ENCODE measurements at places on chromosomes 5 and 9.

DNA sequence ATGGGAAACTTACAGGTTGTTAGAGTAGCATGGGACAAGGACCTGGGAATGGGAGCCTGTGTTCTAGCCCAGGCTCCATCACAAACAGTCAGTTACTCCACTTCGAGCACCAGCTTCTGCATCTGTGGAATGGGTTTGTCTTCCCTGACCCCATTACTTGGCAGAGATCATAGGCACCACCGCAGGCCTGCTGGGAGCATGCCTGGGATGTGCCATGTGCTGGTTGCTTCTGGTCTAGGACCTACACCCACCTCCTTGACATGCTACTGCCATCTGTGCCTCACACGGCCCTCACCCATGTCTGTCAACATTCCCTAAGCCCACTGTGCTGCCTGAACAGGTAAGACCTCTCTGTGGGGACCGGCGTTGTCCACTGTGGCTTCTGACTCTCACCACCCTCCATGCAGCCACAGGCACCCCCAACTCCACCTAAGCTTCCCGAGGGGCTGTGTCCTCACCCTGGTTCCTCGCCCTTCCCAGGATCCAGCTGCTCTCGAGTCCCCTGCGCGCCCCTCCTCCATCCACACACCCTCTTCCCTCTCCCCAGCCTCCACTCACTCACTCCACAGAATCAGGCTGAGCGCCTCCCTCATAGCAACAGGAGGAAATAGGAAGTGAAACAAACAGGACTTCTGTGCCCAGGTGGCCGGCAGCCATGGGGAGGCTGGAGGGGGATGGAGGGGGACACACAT lies 85.9 kb upstream of the FAM120A start:
- peak; percentile 53 for DNase-seq

DNA sequence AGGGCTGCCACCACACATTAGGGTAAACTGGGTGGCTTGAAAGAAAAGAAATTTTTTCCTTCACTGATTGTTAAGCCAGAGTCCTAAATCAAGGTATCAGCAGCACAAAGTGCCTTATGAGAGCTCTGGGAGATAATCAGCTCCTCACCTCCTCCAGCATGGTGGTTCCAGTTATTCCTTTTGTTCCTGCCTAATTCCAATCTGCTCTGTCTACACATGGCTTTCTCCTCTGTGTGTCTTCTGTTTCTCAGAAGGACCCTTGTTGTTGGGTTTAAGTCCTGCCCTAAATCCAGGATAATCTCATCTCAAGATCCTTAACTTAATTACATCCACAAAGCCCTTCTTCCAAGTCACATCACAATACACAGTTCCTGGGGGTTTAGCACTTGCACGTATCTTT lies 1352.0 kb upstream of the CDH9 start:
- no peak for DNase-seq

GRCh38 chr5:107669096-107670031 lies 1.4 kb downstream of the EFNA5 start:
- DNase-seq: no peak

DNA sequence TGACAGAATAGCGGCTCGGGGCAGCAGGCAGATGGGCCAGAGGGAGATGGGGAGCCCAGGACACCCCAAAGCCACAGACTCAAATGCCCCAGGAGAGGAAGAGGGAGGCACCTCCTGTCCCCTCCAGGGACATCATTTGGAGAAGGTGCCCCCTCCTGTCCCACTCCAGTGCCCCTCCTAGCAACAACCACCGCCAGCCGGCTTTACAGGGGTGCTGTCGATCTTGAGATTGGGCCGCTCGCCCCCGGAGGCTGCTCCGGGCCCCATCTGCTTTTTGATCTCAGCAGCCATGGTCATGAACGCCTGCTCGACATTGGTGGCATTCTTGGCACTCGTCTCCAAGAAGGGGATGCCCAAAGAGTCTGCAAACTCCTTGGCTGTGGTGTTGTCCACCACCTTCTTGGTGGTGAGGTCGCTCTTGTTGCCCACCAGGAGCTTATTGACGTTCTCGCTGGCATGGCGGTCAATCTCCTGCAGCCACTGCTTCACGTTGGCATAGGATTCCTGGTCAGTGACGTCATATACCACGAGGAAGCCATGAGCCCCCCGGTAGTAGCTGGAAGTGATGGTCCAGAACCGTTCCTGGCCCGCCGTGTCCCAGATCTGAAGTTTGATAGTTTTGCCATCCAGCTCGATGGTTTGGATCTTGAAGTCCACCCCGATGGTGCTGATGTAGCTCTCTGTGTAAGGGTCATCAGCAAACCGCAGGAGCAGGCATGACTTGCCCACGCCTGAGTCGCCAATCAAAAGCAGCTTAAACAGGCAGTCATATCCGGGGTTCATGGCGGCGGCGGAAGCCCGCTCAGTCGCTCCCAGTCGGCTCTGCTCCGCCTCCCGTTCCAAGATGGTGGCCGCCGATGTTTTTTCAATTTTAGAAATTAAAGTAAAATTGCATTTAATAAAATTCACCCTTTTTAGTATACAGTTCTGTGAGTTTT lies 14.0 kb upstream of the FRMPD1 start:
- DNase-seq: no peak

DNA sequence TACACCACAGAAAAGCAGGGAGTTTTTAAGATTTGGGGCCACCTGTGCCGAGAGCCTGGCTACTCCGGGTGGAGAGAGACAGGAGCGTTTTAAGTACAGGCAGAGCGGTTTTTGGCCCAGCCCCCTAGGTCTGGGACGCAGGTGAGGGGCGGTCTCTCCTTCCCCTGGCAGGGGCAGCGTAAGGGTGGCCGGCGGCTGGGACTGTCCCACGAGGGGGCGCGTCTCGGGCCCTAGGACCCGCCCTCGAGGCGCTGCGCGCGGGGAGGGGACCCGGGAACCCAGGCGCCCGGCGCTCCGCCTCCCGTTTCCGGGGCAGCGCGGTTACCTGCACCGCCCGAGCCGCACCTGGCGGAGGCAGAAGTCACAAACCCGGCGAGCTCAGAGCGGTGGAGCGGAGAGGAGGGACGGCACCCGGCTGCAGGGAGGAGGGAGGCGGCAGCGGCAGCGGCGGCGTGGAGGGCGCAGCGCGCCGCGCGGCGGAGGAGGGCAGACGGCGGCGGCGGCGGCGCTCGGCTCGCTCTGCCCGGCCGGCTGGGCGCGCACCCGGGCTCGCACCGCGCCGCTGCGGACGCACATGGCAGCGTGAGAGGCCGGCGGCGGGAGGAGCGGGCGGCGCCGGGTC lies at the start of gene WWC1:
WWC1 (plus strand) TSS at position 304 of the 622 bp plus-strand sequence. CDS start 508 bp downstream, outside the sequence.
- peak; percentile 19 for DNase-seq

DNA sequence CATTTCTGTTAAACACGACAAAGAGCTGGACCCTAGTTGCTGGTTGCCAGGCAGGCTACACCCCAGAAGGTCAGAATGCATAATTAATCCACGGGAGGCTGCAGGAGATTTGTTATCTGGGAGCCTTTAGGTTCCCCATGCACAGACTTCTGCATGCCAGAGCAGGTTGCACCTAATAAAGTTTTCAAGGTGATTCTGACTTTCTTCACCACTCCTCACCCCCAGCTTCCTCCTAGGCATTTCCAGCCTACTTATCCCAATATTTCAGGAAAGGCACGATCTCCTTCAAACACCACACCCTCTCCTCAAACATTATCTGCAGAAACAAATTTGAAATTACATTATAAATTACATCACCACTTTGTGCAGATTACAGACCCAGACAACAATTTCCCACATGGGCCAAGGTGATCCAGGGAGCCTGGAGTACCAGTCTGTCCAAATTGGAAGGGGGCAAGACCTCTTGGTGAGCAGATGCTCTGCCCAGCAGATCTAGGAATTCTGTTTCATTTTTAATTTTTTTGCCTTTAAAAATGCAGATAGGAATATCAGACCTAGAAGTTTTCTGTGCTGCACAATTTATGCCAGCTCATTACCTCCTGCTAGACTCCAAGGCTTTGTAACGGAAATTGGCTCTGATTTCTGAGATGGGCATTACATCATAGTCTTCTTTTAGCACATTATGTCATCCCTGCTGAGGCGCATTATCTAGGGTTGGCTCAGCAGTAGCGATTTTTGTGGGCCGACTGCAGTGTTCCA lies 363.4 kb upstream of the SLC30A5 start:
- DNase-seq: peak; percentile 54

GRCh38 chr5:14059810-14060209 lies 83.3 kb upstream of the TRIO start:
- no peak for DNase-seq

GRCh38 chr9:133402689-133403088 lies 15.1 kb downstream of the REXO4 start:
- no peak for DNase-seq

- no peak for DNase-seq
Observed at GRCh38 chr5:43233946-43234345, 41.9 kb downstream of the NIM1K start.

- no peak for DNase-seq
Observed at GRCh38 chr5:59169081-59169767, 586.3 kb downstream of the RAB3C start.

- no peak for DNase-seq
Observed at GRCh38 chr9:99041618-99042017, 63.3 kb upstream of the TGFBR1 start.

DNA sequence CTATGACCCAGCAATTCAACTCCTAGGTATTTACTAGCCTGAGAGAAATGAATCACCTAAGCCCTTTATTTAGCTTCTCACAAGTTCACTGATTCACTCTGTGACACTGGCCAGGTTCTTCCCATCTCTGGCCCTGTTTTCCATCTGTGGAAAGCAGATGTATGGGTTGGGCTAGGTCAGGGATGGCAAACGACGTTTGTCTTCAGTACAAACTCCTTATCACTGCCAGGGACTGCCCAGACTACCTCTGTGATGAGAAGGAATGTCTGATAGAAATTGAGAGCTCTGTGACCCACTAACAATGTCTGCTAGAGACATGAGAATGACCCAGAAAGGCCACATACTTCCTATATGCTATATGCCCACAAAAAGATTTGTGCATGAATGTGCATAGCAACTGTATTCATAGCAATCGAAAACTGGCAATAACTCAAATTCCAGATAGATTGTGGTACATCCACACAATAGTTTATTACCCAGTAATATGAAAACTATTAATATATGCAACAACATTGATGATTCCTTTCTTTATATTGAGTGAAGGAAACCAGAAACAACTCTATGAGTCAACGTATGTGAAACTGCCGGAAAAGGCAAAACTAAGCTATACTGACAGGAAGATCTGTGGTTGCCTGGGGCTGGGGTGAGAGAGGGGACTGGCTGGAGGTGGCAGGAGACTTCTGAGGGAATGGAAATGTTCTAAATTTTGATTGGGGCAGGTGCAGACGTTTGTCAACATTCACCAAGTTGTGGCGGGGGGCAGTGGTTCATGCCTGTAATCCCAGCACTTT lies 32.0 kb upstream of the ADAM19 start:
- peak; percentile 62 for DNase-seq

- DNase-seq: no peak
Observed at GRCh38 chr9:79131824-79132377, 439.9 kb upstream of the TLE4 start.

GRCh38 chr5:178278358-178279023 lies 45.9 kb upstream of the PHYKPL start:
- no peak for DNase-seq

GRCh38 chr9:121353241-121354061 lies 16.6 kb downstream of the STOM start:
- DNase-seq: peak; percentile 32

- DNase-seq: no peak
Observed at GRCh38 chr9:105706156-105706555, 11.8 kb downstream of the TMEM38B start.

DNA sequence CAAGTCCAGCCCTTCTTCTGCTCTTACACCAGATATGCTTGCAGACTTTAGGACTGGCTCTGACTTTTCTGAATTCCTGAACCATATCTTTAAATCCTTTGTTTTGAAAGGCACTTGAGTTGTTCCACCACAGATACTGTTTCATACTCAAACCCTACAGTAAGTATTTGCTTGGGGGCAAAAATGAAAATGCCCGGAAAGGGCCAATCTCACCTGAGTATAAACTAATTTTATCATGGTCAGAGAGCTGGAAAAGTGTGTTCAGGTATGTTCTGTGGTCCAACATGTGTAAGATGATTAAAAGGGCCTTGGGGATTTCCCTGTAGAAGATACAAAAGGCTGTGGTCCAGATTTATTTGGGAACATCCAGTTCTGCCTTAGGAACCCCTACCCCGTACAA lies 225.2 kb downstream of the MAN2A1 start:
- no peak for DNase-seq

DNA sequence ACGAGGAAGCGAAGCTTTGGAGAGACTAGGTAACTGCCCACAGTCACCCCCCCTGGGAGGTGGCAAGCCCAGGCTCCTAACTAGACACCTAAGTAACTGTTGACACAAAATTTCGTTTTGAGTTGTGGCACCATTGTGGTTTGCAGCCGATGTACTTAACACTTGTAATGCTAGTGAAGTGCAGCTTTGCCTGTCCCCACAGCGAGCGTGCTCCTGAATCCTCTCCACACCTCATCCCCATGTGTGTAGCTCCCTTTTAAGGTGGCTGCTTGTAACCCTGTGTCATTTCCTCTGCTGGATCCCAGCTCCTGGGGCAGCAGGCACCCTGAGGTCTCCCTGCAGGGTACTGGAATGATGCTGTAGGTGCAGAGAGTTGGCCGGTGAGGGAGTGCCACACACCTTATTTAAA lies 114.9 kb downstream of the TRIO start:
- no peak for DNase-seq

GRCh38 chr9:69295872-69296552 lies 29.0 kb upstream of the ENTREP1 start:
- no peak for DNase-seq

- peak; percentile 88 for DNase-seq
Observed at GRCh38 chr5:124658867-124659557, 87.4 kb downstream of the ZNF608 start.

DNA sequence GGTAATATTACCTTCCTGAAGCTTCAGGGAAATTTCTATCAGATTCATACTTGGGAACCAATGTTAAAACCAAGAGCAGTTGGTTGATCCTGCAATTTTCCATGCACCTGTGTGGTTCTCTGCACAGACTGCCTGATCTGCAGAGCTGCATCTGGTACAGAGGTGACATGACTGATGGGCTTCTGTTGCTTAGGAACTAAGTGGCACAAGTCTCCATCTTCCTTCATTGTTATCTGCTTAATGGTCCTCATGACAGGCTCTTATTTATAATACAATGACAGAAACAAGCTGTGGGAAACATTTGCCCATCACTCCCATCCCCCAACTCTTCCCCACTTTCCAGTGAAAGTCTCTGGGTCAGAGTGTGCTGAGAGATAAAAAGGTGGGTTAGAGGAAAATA lies 799.1 kb downstream of the TAF11L14 start:
- DNase-seq: no peak

- peak; percentile 89 for DNase-seq
Observed at GRCh38 chr5:139197710-139198669, at the start of gene SIL1. TSS of gene SIL1 (minus strand) at chr5:139198368. CDS start at chr5:139127843, 70,525 bp downstream.

DNA sequence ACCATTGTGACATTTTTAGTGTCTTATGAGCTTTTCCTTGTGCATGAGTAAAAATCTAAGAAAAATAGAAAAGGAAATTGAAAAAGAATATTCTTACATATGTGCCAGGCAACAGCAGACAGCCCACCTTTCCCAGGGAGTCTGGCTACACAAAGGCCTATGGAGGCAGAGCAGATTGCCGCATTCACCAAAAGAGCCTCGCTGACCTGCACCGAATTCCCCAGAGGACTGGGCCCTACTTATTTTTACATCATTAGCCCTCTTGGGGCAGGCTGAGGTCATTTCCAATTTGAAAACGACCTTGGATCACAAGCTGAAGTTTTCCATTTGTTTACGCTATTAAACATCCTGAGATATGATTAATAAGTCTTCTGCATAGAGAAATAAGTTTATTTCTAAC lies 66.2 kb upstream of the WDR41 start:
- DNase-seq: no peak
